Spinal cord (tissue), 10 donors: ENCODE measurements at places on chromosomes 7 and 10.

- DNase-seq: no peak
Measured at GRCh38 chr10:126117196-126117595, 220.8 kb downstream of the FANK1 start.

- DNase-seq: no peak
Measured at GRCh38 chr7:145729691-145730090, 386.9 kb upstream of the CNTNAP2 start.

GRCh38 chr7:76294344-76295024, 8.0 kb upstream of the HSPB1 start:
- DNase-seq: peak; percentile 93

GRCh38 chr10:113563306-113564088, 10.6 kb downstream of the HABP2 start:
- DNase-seq: peak; percentile 43

- no peak for DNase-seq
Measured at GRCh38 chr10:25142116-25142864, 32.5 kb upstream of the GPR158 start.

- DNase-seq: no peak
Measured at GRCh38 chr10:100359030-100359432, 12.0 kb downstream of the SCD start.

DNA sequence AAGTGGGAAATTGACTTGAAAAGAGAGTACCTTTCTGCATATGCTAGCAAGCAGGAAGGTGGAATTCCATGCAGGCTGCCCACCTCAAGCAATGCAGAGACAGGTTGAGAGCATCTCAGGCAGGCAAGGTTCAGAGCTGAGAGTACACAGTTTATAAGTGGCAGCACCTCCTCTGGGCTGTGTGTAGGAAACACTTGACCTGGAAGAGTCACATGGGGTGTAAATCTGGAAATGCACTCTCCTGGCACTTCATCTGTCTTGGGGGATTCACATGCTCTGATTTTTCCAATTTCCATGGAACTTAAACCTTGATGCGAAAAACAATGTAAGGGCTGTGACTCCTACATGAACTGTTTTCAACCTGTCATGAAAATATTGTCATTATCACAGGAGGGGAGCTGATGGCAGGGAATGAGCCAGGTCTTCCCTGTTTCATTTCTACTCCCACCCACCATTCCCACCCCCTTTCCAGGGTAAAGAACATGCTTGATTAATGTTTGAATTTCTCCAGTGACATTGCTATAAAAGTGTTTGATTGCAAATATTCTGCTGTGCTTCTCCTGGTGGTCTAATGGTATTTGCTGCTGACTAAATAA, 328.3 kb downstream of the BICC1 start:
- DNase-seq: no peak

DNA sequence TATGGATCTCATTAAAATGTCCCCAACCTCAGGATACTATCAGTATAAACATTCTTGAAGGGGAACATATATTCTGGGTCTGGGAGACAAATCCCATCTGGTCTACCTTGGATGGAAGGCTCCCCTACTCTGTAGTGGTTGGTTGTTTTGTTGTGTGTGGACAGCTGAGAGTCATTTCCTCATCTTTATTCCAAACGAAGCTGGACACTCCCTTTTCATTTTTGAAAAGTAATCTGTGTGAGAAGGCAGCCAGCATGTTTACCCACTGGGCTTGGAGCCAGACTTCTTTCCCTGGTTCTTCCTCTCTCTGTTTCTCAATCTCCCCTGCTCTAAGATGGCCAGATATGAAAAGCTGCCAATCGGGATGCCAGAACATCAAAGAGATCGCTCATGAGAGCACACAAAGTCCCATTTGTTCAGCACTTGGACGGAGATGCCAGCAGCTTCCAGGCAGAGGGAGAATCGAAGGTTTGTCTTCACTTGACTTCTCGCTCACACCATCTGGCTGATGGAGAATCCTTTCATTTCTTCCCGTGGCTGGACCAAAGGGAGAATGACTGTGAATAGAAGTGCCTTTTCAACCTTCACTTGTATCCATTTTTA, 108.1 kb upstream of the AGR3 start:
- DNase-seq: peak; percentile 91

- DNase-seq: no peak
Measured at GRCh38 chr10:49243139-49243538, 54.9 kb upstream of the TMEM273 start.

DNA sequence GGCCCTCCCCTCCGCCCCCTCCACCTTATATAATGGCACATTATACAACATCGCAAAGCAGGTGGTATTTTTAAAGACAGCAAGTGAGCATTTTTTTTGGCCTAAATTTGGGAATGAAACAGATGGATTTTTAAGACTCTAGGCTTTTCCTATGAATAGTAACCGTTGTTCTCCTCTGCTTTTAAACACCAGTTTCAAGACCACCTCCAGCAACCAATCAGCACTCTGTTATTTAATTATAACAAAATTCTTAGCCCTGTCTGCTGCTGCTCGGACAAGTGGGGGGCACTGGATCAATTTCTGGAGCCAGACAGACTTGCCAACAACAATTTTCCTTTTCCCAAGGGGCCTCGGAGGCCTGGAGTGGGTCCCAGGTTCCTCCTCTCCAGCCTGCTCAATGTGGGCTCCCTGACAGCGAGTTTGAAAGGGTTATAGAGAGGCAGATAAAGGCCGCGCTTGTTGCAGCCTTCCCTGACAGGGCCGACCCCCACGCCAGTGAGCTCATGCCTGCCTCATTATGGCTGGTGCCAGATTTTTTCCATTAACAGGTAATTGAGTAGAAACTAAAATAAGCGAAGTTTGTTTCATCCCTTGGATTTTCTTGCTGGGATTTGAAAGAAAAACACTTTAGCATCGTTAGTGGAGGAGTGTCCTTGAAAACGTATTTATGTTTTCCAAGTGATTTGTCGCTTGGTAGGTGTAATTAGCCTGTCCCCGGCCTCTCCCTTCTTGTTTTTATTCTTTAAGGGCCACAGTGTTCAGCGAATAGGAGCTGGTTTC, 227.3 kb downstream of the TCF7L2 start:
- DNase-seq: peak; percentile 47

- DNase-seq: no peak
Measured at GRCh38 chr10:43573250-43574000, 991 bp downstream of the ZNF239 start.

- DNase-seq: no peak
Measured at GRCh38 chr10:110495731-110496552, 1.8 kb upstream of the DUSP5 start.
